ACHN (cell line): ENCODE measurements at places on chromosomes 1 and 21.
A peak's percentile ranks its signal among the peaks of the same experiment; 100 is the strongest.

GRCh38 chr1:245195398-245195797 is 40.6 kb downstream of the KIF26B start:
- DNase-seq = no peak

DNA sequence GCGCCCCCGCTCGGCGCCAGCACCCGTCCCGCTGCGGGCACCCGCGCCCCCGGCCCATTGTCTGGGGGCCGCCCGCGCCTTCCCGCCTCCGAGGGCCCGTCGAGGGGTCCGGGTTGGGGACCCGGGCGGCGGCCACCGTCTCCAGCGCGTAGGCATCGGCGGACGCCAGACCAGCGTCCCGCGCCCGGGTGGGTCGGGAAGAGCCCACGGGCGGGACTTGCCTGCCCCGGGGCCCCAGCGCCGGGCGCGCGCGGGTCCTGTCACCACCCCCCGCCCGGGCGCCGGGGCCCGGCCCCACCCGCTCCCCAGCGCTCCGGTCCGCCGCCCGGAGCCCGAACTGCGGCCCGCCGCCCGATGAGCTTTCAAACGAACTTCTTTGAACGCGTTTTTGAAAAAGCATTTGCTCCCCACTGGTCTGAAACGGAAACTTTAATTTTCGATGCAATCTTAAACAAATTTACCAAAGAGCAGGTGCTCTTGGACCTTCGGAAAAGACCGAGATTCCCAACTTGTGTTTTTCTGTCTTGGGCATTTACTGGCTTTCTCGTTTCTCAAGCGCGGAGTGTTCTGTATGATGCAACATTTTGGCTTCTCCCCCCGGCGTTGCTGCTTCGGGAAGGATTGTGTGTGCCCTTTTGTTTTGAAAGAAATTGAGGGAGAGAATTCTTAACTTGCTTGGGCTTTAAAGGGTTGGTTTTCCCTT is 615 bp downstream of the CLIC4 start:
- peak; percentile 66 for DNase-seq

- DNase-seq = no peak
Observed at GRCh38 chr1:193281894-193282293, 95.5 kb upstream of the B3GALT2 start.

GRCh38 chr1:203648276-203648675 is 21.6 kb downstream of the ATP2B4 start:
- no peak for DNase-seq

GRCh38 chr1:231519166-231519565 is 9.3 kb upstream of the TSNAX start:
- DNase-seq = no peak

GRCh38 chr1:66757722-66758240 is 5.5 kb downstream of the DYNLT5 start:
- DNase-seq = no peak

DNA sequence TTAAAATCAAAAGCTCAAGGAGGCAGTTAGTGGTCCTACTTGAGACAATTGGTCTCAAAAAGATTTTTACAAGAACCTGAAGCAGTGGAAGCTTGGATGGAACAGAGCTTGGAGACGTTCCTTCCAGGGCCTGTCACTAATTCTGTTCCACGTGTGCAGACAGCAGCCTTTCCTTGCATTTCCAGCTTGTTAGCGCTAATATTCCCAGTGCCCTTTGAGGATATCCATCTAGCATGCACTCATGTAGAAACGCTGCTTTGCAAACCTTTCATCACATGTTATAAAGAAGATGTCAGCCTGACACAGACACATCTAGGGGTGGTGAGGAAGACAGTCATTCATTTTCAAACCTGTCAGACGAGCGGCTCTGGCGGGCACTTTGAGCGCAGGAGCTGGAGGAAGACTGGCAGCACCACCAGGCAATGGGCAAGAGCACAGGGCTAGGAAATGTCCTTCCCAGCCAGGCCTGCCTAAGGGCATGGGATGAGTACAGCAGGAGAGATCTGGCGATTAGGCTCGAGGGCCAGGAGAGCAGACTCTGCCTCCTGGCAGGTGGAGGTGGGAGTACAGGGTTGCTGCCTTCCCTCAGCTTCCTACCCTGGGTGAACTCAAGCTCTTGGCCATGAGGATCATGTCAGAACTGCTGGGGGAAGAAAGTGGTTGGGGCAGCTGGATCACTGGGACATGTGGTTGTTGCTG is 55.5 kb downstream of the CASQ2 start:
- no peak for DNase-seq

DNA sequence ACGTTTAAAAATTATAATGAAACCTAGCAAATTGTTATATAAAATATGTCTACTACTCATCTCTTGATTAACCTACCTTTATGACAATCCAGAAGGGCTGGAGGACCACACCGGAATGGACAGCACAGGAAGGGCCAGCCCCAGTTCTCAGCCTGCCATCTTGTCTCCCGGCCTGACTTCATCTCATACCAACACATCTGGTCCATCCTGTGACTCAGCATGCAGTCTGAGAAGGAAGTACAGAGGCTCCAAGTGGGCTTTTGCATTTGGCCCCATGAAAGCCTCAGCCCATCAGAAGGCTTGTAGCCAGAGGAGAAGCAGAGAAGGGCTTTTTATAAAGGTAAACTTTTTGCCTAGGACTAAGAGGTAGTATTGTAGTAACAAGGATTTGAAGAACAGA is 436.6 kb downstream of the MRPL39 start:
- DNase-seq = no peak

GRCh38 chr1:26780344-26780957 is 7.3 kb upstream of the PIGV start:
- no peak for DNase-seq

DNA sequence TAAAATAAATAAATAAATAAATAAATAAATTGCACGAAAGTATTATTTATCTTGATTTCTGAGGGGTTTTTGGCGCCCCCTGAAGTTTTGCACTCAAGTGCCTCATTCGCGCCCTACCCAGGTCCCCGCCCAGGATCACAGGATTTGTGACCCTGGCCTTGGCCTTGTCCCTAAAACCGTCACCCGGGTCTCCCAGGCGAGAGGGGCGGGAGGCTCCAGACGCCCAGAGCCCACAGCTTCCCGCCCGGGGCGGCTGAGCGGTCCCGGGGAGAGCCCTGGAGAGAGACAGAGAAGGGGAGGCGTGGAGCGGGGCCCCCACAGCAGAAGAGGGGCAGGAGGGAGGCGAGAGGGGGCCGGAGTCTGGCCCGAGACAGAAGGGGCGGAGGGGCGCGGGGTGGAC is 91.8 kb upstream of the CASZ1 start:
- no peak for DNase-seq

- DNase-seq = no peak
Observed at GRCh38 chr1:175635092-175635491, 108.3 kb downstream of the TNR start.

- no peak for DNase-seq
Observed at GRCh38 chr1:236465959-236466303, 57.9 kb upstream of the LGALS8 start.

- peak; percentile 42 for DNase-seq
Observed at GRCh38 chr1:212700223-212700891, 717 bp upstream of the BATF3 start.

DNA sequence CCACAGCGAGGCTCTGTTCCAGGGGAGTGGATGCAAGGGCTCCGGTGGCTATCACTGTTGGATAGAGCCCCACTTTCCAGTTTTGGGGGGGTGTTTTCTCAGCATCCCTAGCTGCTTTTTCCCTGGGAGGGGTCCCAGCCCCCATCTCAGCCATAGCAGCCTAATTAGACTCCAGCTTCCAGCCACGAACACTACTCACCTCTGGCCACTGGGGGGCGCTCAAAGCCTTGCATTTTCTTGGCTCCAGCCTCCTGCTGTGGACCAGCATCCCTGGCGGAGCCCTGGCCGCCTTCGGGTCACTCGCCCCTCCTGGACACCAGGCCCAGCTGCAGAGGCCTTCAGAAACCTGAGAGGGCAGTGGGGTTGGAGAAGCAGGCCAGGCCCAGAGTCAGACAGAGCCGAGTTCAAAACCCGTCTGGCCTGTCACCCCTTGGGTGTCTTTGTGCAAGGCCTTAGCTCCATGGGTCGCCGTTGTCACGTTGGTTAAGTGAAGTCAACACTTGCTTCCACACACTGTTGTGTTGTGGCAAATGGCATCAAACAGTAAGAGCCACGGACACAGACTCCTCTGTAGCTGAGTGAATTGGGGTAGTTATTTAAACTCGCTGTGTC is 93.5 kb upstream of the ACTL8 start:
- DNase-seq = peak; percentile 47

DNA sequence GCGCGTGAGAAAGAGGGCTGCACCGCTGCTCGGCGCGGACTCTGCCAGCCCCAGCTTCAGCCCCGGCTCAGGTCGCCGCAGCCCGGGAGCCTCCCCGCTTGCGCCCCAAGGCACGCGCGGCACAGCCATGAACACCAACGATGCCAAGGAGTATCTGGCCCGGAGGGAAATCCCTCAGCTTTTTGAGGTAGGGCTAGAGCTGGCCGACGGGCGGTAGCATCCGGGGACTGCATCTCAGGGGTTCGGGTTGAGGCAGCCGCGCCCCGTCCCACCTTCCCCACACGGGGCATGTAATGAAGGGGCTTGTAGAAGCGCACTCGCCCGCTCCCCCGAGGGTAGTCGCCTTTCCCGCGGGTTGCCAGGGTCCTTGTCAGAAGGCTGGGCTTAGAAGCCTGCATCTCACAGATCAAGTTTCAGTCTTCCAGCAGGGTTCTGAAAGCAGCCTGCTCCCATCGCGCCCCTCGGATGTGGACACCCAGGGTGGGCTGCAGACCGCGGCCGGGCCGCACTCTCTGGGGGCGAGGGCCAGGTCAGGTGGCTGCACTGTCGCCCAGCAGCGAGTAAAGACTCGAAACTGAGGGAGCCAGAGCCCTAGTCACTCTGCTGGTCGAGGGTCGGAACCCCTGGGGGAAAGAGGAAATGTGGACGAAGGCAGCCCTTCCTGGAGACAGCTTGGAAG is 507 bp downstream of the AK5 start:
- DNase-seq = peak; percentile 33

- DNase-seq = no peak
Observed at GRCh38 chr21:44684483-44684882, 2.5 kb upstream of the KRTAP12-1 start.

DNA sequence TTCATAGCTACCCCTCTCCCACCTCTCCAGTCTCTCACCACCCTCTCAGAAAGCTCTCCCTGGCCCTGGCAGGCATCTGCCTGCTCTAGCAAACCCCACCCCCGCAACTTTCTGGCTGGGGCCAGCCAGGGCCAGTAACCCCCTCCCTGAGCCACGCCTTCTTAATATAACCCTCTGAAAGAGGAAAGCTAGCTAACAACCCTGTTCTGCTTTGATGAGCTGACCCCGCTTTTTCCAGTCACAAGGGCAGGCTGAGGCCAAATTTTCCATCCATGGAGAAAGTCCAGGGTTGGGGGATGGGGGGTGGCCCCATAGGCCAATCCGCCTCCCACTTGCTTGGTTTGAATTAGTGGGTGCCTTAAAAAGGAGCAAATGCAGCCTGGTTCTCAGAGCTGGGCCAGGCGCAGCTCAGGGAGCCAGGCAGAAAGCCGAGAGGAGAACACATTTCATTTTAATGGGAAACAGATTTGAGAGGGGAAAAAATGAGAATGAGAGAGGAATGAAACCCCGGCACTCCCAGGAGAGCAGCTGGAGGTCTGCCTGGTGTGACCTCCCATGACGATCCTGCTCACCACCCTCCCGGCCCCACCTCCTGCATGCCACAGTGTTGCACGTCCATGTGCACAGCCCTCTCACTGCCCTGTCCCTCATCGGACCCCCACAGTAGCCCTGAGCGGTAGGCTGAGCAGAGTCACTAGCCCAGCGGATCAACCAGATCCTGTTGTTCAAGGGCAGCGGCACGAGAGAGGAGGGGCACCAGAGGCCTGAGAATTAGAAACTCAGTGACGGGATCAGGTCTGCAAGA is 62.3 kb downstream of the OPTC start:
- peak; percentile 44 for DNase-seq

DNA sequence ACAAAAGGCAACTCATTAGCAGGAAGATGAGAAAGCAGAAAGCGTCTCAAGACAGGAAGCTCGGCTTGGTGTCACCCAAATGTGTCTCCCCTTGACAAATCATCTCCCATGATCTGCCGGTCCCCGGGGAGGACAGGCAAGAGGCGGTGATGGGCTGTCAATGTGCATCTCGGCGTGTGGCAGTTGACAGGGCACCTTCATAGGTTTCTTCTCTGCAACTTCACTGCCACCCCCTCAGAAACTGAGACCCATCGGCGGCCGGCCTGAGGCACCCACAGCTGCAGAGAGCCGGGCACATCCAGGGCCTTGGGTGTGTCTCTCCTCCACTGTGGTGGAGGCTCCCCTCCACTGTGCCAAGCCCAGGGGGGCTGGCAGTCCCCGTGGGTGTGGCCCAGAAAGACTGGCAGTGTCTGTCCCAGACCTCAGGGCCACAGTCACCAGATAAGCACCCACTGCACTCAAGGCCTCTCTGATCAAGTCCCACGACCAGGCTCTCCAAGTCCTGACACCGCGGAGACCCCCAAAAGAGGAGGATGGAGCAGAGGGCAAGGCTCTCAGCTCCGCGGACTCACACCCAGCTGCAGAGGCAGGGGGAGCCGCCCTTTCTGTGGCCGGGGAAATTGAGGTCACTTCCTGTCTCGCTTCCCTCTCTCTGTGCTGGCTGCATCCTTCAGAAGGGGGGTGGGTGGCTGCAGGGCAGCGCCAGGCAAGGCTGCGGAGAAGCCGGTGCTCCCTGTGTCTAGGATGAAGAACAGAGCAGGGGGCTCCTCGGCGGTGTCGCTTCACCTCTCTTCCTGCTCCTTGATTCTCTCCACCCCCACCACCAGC is 39.6 kb upstream of the LBR start:
- no peak for DNase-seq

- no peak for DNase-seq
Observed at GRCh38 chr1:202836623-202837403, 26.1 kb downstream of the PCAT6 start.

DNA sequence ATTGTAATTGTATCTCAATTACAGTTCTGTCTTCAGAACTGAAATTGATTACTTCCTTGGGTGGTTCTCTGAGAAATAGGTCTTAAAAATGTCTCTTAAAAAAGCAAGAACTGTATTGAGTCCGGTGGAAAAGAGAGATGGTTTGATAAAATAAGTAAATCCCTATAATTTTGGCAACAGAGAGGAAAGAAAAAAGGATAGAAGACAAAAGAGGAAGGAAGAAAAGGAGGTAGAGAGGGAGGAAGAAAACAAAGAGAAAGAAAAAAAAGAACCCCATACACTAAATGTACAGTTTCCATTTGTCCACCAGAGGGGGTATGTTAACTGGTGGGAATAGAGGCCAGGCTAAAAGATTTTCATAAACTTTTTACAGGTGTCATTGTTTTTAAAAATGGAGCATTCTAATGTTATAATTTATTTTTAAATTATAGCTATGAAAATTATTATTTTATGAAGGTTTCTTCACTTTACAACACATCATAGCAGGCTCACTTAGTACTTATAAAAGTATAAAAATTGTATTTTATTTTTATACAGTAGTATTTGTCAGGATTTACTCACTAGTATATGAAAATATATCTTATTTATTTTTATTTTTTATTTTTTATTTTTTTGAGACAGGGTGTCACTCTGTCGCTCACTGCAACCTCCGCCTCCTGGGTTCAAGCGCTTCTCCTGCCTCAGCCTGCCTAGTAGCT is 2.1 kb upstream of the UBE2T start:
- peak; percentile 76 for DNase-seq
